ENCODE measurements at places on chromosomes 1 and 21.

DNA sequence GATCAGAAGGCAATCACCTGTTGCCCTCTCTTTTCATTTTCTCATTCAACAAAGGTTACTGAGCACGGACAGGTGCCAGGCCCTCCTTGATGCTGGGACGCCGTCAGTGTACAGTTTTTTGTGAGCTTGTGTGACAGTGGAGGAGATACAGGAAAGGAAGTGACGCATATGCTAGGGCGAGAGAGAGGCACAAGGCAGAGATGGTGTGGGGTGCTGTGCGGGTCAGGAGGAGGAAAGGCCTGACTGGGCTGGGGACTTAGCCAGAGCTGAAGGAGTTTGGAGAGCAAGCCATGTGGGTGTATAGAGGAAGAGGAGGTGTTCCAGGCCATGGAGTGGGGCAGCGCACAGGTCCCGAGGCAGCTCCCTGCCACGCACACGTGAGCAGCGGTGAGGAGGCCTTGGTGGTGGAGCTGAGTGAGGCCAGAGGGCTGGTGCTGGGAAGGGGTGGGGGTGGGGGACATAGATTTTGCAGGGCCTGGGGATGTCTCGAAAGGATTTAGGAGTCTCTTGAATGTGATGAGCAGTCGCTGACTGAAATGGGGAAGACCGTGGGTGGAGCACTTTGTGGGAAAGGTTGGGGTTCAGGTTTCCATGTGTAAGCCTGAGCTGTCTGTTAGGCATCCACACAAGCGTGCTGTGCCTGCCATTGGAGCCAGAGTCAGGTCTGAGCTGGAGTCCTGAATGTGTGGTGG is 46.0 kb downstream of the TRAPPC10 start:
- DNase-seq, result no peak

- peak; percentile 62 for DNase-seq
Observed at GRCh38 chr1:13730751-13731482, 30.9 kb downstream of the PRDM2 start.

DNA sequence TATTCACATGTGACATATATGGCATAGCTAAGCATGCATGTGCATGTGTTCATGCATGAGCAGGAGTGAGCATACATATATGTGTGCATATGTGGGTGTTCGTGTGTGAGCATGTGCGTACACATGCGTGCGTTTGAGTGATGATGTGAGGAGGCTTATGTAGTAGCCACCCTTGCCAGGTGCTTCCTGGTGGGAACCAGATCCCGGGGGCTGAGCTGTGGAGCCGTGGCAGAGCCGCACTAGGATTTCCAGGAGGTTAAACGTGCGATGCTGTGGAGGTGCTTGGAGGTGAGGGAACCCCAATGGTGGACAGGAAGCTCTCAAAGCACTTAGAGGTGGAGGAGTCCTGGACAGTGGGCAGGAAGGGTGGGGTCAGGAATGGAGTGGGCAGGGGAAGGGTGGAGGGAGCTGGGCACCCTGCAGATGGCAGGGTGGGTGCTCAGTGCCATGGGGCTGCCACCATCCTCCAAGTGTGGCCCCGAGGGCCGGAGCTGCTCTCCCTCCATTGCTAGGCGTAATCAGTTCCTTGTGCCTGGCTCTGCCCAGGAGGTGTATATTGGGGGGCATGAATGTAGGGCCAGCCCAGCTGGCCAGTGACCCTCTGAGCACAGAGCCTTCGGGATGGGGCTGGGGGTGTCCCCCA is 48.5 kb downstream of the COL18A1 start:
- no peak for DNase-seq

DNA sequence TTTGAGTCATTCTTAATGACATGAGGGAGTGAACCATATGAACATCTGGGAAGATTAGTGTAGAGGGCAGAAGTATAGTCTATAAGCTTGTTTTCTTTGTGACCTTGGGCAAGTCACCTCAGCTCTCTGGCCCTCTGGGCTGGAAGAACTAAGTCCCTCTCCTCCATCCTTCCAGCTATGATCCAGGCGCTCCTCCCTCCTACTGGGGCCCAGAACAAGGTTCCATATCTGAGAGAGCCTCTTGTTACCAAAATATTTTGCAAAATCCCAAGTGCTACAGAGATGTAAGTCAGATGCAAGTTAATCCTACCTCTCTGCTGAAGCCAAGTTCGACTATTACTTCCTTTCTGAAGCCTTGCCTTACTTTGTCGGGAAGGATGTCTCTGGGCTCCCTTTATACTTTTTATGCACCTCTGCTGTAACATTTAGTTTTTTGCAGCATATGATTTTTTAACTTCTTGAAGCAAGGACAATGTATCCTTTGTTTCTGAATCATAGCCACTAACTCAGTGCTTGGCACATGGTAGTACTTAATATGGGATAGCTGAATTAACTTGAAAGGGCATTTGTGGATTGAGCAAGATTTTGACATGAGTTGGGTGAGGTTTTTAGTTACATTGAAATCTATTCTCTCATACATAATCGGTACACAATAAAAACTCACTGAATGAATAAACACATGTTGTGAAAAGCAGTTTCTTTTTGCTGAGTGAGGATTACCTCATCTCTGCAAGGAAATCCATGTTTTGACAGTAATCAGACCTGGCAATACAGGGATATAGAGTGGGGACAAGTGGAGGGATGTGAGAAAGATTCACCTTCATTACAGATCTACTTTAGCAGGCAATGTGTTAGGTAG is 54.7 kb upstream of the BEND5 start:
- DNase-seq, result no peak

DNA sequence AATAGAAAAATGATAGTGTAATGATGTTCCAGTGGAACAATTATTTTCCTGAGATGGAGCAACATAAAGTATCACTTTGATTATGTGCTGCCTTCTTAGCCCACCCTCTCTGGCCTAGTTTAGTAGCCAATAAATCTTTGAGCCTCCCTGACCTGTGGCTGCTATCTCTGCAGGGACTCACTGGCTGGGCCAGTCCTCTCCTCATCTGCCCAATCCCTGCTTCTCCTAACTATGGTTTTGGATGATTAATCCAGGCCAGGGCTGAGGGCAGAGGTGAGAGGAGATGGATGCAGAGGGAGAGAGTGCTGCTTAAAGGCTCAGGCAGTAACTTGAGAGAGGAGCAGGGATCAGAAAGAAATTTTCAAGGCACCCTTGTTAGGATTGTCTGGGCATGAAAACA is 89.0 kb upstream of the CD34 start:
- DNase-seq, result no peak

All from colonic mucosa (tissue), 4 donors.